Osteocyte (in vitro differentiated cells): ENCODE measurements at places on chromosomes 3 and 15. TPM values are rescaled to one million over a fixed set of nuclear protein-coding genes. Genes with fewer than 3 reads are reported as not detected.

The HEG1 gene
- total RNA-seq = 123 and 129 TPM in 2 replicates

The CXCR6 gene
- total RNA-seq = not detected in 2 replicates

The CHRNA7 gene
- 0.37 and 0.73 TPM in 2 replicates for total RNA-seq

The IQCF2 gene
- total RNA-seq = not detected in 2 replicates

The TGM5 gene
- not detected in 2 replicates for total RNA-seq

The CTDSPL gene
- total RNA-seq = 71.6 and 77.6 TPM in 2 replicates

The C15orf61 gene
- 4.3 and 4.8 TPM in 2 replicates for total RNA-seq

The MASP1 gene
- not detected in 2 replicates for total RNA-seq

The DAG1 gene
- total RNA-seq = 136 and 143 TPM in 2 replicates

DNA sequence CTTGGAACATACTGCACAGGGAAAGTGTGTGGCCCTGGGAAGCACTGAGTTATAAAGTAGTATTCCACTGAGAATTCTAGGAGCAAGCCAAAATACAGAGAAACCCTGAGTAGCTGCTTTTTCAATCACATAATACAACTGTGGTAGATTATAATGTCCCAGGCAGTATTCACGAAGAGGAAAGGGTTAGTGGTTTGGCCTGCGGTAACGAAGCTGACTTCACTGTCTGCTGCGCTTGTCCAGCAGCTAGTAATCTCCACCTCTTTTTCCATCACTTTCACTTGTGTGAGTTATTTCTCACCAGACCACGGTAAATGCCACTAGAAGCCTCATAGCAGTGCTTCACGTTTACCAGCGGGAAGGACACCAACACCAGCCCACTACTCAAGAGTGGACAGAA, 34.4 kb downstream of the RPL39L start:
- DNase-seq = no peak

GRCh38 chr3:3603351-3603750, 195.9 kb upstream of the LRRN1 start:
- DNase-seq = no peak

GRCh38 chr3:118778201-118778600, 256.4 kb downstream of the IGSF11 start:
- DNase-seq = no peak

DNA sequence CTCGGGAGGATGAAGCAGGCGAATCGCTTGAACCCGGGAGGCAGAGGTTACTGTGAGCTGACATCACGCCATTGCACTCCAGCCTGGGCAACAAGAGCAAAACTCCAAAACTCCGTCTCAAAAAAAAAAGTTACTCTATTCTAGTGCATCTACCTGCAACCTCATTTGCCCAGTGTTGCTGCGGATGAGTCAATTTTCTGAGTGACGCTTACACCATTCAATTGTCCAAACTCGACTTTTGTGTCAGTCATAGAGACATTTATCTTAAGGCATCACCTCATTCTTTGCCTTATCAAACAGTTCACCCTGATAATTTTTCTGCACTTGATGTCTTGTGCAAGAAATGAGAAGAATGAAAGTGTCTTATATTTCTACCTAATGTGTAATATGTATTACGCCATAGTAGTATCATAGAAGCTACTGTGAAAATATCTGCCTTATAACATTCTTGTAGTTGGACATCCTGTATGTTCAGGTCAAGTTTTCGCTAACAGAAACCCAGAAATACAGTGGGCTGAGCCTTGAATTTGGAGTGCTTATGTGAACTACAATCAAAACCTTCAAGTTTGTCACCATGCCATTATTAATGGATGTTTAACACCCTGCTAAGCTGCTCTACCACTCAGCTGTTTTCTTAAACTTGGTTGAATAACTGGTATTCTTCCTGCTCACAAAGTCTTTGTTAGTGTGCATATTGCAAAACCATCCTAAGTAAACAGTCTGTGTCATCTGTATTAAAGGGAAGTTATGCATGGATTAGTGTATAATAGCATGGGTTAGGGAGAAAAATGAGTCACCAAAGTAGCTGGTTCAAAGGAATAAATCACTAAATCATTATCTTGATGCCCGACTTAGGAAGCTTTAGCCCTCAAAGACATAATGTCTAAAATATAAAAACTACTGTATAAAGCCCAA, 531.0 kb upstream of the NR2F2 start:
- DNase-seq = no peak

DNA sequence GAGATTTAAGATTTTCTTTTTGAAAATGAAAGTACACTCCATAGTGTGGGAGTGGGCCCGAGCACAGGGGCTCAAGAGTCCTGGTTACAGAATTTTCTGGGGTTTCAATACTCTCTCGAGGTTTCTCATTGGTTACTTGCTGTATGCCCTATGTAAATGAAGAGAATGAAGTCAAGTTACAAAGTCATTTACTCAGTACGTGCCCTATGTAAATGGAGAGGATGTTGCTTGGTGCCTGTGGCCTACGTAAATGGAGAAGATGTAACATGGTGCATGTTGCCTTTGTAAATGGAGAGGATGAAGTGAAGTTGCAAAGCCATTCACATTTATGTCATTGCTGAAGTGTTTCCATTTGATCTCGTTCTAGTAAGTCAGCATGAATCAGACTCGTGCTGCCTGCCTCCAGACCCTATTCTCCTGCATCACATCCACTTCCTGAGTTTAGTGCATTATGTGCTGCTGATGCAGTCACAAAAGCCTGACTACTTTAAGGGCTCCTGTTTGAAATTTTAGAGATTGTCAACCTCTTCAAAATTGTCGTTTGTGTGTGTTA, 302.0 kb downstream of the ZBBX start:
- DNase-seq = no peak

DNA sequence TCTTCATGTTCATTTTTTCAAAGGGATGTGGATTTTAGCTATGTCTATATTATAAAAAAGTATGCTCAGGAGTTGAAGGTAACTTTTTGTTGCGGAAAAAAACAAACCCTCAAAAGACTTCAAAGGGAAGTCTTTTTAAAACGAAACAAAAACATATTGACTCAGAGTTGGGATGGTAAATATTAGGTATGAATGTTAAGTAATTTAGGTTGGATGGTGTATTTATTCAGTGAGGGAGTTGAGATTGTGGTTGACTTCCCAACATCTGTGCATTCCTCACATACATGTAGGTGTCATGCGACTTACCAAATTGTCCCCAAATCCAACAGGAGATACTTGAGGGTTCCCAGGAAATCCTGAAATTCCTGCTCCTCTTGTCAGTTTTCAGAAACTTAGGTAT, 32.7 kb upstream of the PLSCR5 start:
- DNase-seq = no peak

GRCh38 chr15:35244227-35244626, 159.1 kb upstream of the NANOGP8 start:
- no peak for DNase-seq

GRCh38 chr15:40871749-40872617, 2.1 kb downstream of the RHOV start:
- DNase-seq = no peak

GRCh38 chr3:39469945-39470344, 2.5 kb downstream of the MOBP start:
- DNase-seq = no peak

GRCh38 chr15:85406916-85407315, 26.5 kb downstream of the AKAP13 start:
- no peak for DNase-seq

GRCh38 chr15:88661041-88661700, 22.4 kb downstream of the ISG20 start:
- no peak for DNase-seq

DNA sequence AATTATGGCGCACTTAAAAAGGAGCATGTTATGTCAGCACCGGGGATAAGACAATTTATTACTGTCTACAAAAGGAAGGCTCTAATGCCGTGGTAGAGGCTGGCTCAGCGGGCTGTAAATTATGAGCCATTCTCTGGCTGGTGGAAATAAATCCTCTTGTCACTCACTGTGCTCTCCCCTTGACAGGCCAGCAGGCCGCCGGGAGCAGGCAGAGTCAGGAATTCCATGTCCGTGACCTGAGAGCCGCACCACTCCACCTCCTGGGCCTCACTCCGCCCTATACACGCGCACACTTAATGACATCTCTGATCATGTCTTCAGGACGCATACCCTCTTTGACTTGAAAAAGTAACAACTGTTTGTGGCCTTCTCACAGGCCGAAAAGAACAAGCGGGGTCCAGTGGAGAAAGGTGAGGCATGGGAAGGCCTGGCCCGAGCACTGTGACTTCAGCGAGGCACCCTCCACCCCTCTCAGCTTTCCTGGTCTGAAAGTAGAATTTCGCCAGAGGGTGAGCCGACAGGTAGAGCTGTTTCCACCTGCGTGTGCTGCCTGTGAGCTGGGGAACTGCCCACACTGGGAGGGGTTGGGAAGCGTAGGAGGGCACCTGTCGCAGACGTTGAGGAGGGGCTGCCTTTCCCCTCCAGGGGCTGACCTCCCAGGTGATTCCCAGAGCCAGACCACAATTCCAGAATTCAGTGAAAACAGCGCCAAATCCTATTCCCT, 13.2 kb upstream of the PCSK6 start:
- DNase-seq = peak; percentile 78

DNA sequence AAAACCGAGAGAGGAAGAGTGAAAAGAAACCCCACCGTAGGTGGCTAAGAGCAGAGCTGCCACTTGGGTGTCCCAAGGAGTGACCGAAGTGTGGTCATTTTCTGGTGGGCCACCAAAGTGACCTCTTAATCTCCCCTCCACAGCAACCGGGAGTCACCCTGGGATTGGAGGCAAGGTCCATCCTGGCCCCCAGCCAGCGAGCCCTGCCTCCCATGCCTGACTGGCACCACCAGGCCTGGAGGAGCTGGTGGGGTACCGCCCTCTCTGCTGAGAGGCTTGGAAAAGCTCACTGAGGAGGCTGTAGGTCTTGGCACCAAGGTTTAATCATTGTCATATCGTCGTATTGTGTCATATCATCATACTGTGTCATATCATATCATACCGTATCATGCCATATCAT, 74.0 kb upstream of the TRPM1 start:
- DNase-seq = no peak

GRCh38 chr15:92627014-92627413, 28.6 kb downstream of the FAM174B start:
- no peak for DNase-seq

DNA sequence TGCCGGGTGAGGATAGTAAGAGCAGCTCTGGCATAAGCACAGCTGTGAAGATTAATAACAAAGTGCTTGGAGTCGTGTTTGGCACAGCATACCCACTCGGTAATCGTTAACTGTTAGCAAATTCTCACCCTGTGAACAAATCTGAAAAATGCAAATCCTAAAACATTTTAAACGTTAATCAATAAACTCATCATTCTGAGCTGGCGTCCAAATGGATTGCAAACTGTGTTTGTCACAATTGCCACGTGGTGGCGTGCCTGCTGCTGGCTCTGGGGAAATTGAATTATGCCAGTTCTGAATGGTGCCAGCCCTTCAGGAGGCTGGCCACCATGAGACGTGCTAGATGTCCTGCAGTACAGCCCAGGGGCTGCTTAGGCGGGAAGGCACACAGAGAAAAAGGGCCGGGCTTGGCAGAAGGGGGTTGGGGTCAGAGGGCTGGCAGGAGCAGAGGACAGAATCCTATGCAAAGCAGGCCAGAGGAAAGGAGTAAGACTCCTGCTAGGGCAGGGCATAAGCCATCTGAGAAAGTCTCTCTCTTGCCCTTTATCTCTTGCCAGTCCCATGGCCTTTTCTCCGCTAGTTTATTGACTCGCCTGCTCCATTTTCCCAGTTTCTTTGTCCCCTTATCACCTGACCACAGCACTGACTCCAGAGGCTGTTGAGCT, 22.1 kb upstream of the POLG start:
- DNase-seq = no peak

DNA sequence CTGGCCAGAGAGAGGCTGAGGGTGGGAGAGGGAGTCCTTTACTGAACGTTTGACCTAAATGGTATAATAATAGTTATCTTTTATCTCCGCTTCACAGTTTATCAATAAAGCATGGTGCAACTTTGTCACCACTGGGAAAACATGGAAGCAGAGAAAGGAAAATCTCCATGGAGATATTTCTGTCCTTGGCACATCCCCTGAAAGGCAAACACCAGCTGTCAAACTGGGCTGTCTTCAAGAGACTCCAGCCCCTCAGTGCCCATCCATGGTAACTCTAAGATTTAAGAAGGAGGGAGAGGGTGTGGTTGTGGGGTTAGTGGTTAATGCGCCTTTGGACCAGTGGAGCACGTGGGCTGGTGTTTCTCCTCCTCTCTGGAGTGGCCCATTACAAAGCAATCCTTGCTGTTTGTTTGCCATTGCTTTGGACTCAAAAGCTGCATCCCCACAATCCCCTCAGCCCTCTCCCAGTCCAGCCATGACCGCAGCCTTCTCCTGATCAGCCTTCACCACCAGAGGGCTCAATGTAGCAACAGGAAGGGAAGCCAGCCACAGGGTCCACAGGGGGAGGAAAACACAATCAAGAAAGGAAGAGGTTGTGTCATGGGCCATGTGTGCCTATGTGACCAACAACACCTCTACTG, 38.2 kb upstream of the FAM174B start:
- no peak for DNase-seq

DNA sequence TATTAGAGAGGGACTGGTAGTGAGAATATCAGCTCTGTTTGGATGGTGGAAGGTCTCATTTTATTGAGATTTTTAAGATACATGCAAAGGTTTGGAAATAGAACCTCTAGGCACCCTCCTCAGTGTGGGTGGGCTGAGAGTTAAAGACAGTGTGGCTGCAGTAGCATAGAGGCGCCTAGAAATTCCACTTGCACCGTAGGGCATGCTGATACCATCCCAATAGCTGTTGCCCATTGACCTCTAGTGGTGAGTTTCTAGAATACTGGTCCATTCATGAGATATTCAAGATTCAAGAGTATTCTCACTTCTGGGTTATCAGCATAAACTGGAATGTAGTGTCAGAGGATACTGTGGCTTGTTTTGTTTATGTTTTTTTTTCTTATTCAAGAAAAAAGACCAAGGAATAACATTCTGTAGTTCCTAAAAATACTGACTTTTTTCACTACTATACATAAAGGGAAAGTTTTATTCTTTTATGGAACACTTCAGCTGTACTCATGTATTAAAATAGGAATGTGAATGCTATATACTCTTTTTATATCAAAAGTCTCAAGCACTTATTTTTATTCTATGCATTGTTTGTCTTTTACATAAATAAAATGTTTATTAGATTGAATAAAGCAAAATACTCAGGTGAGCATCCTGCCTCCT, 87.2 kb downstream of the TGFBR2 start:
- DNase-seq = no peak

- DNase-seq = no peak
Measured at GRCh38 chr15:34043391-34043790, 4.4 kb upstream of the AVEN start.

GRCh38 chr3:189710620-189711402, 79.6 kb downstream of the TP63 start:
- no peak for DNase-seq

DNA sequence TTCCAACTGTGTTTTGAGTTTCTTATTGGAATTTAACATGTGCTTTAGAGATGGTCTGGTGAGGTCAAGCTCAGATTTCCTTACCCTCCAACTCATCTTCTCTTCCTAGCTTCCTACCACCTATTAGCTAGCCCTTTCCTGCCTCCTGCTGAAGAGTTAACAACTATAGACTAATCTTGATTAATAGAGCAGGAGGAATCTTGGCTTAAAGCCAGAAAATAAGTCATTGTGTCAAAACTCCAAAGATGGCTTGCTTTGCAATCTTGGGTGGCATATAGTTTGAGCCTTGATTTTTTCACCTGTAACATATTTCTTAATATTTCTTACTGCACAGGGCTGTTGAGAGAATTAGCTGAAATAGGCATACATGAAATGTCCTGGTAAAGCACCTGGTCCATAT, 27.3 kb downstream of the BCL2L10 start:
- DNase-seq = no peak

- DNase-seq = no peak
Measured at GRCh38 chr3:188319569-188319968, 165.6 kb downstream of the LPP start.
